ENCODE measurements at places on chromosomes 4 and X. TPM values are rescaled to one million over a fixed set of nuclear protein-coding genes. Genes with fewer than 3 reads are reported as not detected.

Gene ALB
- not detected for total RNA-seq

Gene HAND2
- not detected for total RNA-seq

Gene PNMA3
- 7.8 TPM for total RNA-seq

Gene CNGA1
- 0.52 TPM for total RNA-seq

Gene VCX3A
- 0.63 TPM for total RNA-seq

Gene VMA21
- total RNA-seq: 62.1 TPM

Gene RHOXF1
- not detected for total RNA-seq

Gene NRK
- 8.3 TPM for total RNA-seq

DNA sequence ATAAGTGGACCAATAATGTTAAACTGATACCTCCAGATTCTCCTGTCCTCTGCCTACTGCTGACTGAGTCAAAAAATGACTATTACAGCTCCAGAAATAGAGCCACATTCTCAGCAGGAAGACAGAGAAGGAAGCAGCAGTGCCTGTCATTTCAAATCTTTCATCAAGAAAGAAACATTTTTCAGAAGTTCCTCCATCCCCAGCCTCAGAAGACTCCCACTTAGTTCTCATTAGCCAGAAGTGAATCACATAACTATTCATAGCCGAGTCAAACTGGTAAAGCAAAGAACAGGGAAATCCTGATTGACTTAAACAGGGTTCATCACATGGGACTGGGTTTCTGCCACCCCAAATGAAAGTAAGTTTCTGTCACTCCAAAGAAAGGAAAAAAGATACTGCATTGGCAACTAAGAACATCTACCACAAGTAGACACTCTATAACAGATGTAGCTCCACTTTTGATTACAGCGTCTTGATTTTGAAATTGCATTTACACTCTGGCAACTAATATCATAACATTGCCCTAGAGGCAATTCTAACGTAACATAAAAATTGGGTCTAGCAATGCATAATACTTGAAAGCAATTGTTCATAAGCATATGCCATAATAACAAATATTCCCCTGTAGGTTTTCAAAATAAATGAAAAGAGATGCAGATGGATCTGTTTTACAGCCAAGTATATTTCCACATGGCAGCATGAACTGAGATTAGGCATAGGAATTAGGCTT is 599.8 kb downstream of the GALNTL6 start:
- DNase-seq: no peak

DNA sequence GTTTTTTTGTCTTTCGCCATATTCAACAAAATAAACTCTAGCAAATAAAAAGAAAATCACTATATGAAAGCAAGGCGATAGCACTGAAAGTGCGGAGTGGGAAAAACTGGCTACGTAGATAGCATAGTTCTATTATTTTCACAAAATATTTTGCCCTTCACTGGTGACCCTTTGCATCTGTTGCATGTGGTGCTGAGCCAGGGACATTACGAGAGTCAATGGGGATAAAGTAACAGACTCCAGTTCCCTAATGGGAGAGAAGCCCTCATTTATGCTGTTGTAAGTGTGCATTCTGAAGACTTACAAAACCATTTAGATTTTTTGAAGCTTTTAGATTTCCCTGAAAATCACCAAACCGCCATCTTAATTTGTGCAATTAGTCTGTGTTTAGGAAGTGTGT is 501.6 kb downstream of the PPARGC1A start:
- DNase-seq: no peak

GRCh38 chr4:176729489-176729888 is 63.2 kb downstream of the VEGFC start:
- DNase-seq: no peak

DNA sequence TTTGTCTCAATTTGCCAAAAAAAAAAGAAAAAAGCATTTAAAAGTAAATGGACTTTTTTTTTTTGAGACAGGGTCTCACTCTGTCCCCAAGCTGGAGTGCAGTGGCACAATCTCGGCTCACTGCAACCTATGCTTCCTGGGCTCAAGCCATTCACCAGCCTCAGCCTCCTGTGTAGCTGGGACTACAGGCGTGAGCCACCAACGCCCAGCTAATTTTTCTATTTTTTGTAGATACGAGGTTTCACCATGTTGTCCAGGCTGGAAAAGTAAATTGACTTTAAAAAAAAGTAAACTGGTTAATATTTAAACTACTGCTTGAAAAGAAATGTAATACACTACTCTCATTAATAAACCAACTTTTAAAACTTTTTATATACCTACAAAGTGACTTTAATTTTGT is 5.9 kb downstream of the AIFM1 start:
- no peak for DNase-seq

DNA sequence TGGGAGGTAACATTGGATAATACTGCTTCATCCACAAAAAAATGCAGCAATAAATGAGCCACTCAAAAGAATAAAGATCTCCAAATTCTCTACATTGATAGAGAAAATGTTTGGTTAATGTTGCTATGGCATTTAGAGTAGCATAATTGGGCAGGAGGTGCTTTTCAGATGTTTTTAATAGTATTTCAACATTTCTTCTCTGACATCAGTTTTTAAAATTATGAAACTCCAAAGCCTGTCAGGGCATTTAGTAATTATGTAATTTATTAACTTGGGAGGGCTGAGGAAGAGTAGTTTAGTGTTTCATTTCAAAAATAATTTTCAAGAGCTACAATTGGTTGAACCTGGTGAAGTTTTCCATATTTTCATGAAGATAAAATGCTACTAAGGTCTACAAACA is 211.3 kb upstream of the INTU start:
- no peak for DNase-seq

DNA sequence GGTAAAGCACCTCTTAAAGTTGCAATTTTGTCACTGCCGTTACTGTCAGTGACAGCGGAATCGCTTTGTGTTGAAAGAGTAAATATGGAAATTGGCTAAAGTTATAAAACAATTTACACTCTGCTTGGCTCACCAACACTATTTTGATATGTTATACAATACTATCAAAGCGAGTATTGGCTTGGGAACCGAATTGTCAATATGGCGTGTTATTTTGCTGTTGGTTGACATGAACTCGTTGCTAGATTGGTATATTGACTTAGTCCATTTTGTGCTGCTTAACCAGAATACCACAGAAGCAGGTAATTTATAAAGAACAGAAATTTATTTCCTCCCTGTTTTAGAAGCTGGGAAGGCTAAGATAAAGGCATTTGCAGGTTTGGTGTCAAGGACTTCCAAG is 58.6 kb downstream of the DCK start:
- no peak for DNase-seq

GRCh38 chr4:40190880-40191815 is 5.7 kb upstream of the RHOH start:
- DNase-seq: peak; percentile 42

DNA sequence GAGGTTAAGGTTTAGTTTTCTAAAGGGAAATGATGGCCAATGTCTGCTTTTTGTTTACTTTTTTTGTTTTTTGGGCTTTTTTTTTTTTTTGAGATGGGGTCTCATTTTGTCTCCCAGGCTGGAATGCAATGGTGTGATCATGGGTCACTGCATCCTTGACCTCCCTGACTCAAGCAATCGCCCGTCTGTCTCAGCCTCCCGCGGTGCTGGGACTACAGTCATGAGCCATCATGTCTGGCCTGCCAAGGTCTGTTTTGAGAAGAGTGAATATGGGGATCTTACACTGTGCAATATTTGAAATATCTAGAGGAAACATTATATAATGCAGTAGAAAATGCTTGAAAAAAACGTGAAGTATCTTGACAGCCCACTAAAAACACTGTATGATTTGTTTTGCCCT is 162.5 kb downstream of the GASK1B start:
- no peak for DNase-seq

GRCh38 chr4:89078300-89078699 is 21.3 kb upstream of the FAM13A start:
- no peak for DNase-seq

DNA sequence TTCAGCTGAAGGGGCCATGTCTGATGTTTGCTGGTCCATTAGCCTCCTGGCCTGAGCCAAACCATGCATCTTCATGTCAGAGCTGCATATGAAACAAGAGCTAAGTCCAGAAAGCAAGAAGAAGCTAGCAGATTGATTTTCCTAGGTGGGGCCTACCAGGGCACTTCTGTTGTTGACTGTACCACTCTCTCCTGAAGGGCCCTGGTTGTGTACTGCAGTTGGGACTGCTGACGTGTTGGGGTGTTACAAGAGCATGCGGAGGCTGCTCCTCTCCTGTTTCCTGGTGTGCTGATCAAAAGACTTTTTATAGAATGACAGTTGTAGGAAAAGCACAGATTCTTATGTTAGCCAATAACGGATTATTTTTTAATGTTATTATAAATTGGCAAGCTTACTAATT is 145.1 kb downstream of the TBL1X start:
- no peak for DNase-seq

DNA sequence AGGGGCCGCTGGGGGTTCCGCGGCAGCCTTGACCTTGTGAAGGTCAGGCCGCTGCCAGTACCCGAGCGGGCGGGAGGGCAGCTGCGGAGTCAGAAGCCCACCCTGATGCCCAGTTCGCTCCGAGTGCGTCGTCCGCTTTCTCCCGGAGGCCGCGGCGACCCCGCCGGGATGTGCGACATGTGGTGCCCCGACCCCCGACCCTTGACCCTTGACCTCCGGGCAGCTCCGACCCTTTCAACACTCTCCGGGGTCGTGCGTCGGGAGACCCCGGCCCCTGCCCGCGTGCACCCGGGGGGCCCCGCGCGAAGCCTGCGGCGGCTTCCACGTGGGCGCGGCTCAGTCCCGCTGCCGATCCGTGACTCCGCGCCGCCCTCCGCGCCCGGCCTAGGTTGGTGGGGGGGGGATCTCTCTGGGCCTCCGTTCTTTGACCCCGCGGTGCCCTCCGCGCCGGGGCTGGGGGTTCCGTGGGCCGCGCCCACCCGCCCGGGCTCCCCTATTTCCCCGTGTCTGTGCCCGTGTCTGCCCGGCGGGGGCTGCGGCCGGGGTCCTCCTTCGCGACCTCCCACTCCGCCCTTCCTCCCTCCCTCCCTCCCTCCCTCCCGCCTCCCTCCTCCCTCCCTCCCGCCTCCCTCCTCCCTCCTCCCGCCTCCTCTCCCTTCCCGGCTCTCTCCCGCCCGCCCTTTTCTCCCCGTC is 609 bp upstream of the SLC25A6 start:
- DNase-seq: no peak

DNA sequence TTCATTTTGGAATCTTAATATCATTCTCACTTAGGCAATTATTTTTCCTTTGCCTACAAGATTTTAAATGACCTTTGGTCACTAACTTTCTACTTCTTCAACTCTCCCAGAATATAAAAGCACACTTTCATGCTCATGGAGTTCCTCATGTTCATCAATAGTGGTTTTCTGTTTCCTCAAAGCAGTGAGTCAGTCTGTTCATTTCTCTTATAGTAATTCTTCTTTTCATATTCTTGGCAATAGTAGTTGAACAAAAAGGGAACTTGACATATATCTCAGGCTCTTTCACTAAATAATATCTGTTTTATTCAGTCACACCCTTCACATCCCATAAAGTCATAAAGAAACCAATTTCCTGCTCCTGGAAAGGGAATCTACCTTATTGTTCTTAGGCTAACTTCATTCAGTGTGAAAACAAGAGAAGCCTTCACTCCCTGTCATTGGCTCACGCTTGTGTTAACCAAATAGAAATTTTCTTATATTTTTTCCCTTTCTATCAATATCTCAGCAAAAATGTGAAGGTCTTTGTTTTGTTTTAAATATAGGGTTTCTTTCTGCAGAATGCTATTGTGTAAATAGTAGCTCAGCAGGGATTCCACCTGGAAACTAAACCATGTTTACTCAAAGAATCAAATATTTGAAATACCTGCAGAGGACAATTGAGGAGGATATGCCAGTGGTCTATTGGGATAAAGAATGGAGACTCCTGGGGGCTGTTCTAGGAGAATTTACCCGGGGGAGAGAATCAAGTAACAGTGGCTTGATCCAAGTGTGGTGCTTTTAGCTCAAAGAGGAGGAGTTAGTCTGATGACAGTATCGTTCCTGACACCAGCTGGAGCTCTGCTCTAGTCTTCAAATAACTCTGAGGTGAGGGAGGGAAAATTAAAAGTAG is 13.4 kb upstream of the TNIP3 start:
- no peak for DNase-seq

DNA sequence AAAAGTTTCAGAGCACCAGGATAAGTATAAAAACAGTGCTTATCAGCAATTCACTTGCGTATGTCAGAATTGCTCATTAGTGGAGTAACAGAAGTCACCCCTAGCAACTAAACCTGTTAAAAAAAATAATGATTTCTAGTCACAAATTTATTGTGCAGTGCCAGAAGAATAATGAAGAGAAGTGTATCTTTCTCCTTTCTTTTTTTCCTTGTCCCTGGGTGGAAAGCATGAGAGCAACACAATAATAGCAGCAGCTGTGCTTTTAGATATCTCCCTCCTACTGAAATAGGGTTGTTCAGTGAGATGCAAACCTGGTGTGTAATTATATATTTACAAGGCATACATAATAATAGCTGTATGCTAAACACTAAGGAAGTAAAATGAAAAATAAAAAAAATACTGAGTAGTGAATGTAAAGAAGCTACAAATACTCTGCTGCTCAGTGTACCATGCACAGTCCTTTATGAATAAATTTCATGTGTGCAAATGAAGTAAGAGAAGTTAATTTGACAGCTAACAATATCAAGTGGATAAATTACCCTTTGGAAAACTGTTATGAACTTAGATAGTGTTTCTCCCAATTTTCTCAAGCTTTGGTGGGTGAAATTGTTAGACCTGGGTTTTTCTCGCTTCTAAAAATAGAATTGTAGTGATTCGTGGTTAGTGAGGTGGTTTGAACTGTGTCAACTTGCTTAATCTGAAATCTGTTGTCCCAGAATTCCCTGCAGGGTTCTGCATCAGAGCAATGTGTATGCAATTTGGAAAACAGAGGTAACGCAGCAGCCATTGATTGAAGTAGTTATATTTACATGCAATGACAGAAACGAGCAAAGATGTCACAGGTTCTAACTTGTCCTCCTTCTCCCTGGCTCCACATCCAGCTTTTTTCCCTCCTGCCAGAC is 125.7 kb upstream of the NDST3 start:
- DNase-seq: no peak

DNA sequence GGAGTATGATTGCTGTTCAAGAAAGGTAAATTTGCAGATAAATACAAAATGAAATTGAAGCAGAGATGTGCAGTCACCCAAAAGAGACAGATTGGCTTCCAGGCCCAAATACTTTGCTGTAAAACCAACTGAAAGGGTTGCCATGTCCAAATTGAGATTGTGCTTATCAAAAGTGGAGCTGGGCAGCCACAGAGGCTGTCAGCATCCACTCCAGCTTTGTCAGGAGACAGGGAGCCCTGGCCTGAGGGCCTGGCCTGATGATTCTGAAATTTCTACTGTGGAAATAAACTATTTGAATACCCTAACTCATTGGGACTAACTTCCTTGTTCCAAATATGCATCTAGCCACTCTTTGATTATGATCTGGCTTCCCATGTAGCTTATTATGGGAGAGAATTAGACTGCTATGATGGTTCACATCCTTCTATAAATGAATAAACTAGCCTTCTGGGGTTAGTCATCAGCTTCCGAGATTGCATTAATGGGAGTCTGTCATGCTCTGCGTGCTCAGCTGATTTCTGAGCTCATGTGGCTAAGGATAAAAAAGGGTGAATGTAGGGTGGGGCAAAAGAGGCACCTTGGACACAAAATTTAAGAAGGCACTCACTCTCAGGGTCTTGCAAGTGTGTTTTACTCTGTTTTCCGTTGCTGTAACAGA is 48.2 kb downstream of the SLC34A2 start:
- DNase-seq: no peak

Measured in H1 (cell line).